ENCODE measurements at places on chromosomes 2 and 18.

DNA sequence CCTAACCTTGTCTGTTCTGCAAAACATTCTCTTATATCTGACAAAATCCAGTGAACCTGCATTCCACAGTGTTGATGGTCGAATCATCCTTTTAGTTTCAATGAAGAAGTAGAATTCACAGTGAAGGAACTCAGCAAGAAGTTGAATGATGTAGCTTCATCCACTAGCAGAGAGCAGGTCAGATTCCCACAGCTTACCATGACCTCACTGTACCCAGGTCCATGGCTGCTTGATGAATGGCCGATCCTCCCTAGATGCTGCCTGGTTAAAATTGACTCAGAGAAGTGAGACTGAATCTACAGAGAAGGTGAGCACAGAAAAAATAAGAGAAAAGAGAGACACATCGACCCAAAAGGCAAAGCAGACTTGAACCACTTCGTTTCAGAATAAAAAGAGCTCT, 906.0 kb upstream of the CHAC2 start:
- DNase-seq: no peak

DNA sequence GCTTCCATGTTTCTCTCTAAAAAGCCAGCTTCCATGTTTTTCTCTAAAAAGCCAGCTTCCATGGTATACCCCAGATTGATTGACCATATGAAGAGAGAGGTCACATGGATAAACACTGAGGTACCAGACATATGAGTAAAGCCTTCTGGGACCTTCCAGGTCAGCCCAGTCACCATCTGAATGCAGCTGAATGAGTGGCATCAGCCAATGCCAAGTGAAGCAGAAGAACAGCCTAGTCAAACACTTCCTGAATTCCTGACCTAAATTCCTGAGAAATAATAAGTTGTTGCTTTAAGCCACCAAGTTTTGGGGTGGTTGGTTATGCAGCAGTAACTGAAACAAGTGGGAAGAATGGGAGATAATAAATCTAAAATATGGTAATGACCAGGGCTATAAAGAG, 5.7 kb upstream of the ALS2 start:
- no peak for DNase-seq

DNA sequence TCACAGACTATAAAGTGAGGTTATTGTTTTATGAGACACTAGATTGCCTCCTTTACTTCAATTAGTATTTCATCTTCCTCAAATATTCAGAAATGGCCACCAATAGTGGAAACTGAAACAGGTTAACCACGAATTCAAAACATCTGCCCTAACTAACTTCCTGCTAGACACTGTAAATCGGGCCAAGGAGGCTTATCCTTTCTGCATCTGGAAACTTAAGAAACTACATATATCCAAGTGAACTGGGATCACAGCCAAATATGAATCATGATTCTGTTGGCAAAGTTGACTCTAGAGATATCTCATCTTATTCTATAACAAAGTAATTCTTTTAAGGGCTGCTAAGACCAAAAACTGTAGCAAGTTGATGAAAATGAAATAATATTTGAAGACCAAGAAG, 136.6 kb upstream of the ZC3H15 start:
- no peak for DNase-seq

- no peak for DNase-seq
Observed at GRCh38 chr18:79275992-79276391, 119.7 kb upstream of the NFATC1 start.

DNA sequence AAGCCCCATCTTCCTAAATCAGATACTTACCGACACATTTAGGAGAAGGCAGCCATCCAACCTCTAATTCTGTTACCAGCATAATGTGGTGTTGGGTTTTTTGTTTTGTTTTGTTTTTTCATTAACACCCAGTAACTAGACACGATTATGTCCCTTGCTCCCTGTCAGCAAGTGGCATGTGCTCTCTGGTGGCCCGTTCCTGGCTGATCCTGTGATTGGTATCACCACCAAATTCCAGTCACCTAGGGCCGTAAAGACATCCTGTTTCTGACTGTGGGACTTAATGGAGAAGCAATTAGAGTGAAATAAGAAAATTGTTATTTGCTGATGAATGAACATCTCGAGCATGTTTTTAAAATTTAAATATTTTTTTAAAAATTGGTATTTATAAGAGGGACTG, 5.9 kb upstream of the DLX1 start:
- DNase-seq: no peak

GRCh38 chr2:178286636-178287035, 92.3 kb downstream of the OSBPL6 start:
- DNase-seq: no peak

- no peak for DNase-seq
Observed at GRCh38 chr2:66439812-66440542, 5.1 kb downstream of the MEIS1 start.

DNA sequence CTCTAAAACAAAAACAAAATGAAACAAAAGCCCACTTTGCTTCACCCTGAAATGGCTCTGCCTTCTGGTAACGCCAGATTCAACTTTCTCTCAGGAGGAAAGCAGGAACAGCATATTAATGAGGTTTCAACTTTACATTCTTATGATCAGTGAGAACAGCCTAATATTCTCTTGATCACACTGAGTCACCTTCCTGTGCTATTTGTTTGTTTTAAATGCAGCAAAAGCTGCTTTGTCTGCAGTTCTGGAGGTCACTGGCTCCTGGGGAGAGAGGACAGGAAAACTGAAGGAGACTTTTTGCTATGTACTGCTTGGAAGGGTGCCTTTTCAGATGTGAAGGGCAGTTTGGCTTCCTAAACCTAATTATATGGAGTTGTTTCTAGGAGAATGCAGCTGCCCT, 48.1 kb downstream of the MAIP1 start:
- no peak for DNase-seq

DNA sequence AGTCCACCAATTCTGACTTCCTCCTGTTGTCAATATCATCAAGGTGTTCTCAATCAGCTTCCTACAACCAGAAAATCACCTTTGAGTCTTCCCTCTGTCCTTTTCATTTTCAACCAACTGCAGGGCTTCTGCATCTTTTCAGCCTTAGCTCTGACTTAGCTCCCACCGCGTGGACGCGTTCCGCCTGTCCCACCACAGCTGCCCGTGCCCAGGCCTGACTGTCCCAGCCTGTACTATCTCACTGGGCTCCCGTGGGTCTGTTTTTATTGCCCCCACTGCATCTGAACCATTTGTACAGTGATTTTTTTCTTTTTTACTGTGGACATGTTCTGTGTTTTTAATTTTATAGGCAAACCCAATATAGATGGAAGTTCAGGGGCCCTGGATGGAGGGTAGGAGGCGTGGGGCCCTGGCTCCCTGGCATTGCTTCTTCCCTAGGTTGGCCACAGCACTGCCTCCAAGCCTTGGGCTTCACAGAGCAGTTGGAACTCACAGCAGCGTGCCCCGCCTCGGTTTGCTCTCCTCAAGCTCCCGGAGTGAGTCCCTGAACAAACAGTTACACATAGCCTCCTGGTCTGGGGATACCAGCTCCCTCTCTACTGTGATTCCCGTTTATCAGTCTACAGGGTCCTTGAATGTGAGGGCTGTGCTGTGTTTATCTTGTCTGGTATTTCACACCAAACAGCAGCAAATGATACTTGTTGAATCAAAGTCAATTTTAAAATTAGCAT, 280.6 kb upstream of the PXDN start:
- DNase-seq: no peak

DNA sequence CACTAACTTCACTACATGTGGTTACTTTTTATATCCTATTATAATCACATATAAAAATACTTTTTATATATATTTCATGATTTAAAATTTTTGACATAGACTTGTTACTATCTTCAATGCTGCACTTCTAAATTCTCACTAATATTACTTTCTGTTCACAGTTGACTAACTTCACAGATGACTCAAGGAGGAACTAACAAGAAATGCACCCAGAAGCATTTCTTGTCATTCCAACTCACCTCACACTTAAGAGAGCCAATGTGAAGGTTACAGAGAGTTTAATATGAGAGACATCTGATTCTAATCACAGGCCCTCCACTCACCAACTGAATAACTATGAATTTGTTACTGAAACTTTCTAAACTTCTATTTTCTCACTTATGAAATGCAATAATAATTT, 399.8 kb upstream of the SLC8A1 start:
- DNase-seq: no peak

GRCh38 chr2:216756435-216756834, 61.1 kb upstream of the IGFBP5 start:
- DNase-seq: no peak

DNA sequence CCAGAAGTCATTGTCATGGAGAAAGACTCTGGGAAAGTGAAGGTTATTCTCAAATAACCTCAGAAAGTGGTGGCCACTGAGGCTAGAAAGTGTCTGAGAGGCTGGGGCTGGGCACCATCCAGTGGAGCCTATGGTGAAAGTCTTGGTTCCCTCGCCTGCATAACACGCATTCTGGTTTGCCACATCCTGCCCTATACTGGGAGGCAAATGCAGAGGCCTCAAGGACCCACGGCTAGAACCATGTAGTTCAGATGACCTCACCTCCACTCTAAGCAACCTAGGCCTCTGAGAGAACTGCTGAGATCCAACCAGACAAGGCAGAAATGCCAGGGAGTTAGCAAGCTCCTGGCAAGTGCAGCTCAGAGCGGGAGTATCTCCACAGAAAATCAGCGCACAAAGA, 5.1 kb downstream of the ITGB6 start:
- no peak for DNase-seq

DNA sequence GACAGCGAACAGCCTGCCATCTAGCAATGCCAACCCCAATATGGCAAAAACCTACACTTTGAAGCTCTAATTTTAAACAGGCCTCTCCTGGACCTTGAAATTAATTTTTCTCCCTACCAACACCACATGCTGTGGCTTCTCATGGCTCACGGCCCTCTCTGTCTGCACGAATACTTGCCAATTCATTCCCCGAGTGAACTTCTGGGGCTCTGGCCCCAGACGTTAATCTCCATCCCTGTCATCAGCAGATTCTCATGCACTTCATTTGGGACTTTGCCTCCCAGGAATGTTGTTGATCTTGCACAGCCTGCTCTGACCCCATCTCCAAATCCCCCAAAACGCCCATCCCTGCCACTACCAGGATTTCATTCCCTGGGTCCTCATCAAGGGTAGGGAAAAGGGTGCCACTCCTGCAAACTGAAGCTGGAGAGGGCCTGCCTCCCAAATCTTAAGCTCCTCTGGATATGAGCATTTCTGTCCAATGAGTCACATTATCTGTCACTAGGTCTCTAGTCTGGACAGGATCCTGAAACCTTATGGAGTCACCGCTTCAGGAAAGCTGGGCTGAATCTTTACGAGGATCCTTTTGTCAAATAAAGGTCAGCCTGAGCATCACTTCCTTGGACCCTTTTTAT, 10.4 kb downstream of the FIGLA start:
- DNase-seq: no peak

- no peak for DNase-seq
Observed at GRCh38 chr2:227720680-227721079, 2.9 kb upstream of the SLC19A3 start.

GRCh38 chr2:225842939-225843338, 443.4 kb downstream of the NYAP2 start:
- DNase-seq: no peak

GRCh38 chr2:192000196-192000980, 153.5 kb upstream of the CAVIN2 start:
- no peak for DNase-seq

GRCh38 chr18:36386150-36386920, 88.8 kb downstream of the FHOD3 start:
- DNase-seq: no peak

GRCh38 chr18:31563778-31564177, 27.9 kb upstream of the TTR start:
- DNase-seq: no peak
